ENCODE measurements at places on chromosomes 4 and X.

GRCh38 chr4:166335256-166335938, 462.4 kb downstream of the TLL1 start:
- no peak for DNase-seq

GRCh38 chr4:121679267-121679666, 17.5 kb downstream of the ANXA5 start:
- DNase-seq: no peak

- DNase-seq: no peak
Measured at GRCh38 chrX:82362550-82362949, 1145.5 kb upstream of the POU3F4 start.

- no peak for DNase-seq
Measured at GRCh38 chr4:123299212-123299691, 97.3 kb upstream of the SPRY1 start.

GRCh38 chr4:83046693-83047473, 11.9 kb downstream of the COPS4 start:
- DNase-seq: no peak

- no peak for DNase-seq
Measured at GRCh38 chrX:72382202-72382595, 76.5 kb upstream of the CITED1 start.

DNA sequence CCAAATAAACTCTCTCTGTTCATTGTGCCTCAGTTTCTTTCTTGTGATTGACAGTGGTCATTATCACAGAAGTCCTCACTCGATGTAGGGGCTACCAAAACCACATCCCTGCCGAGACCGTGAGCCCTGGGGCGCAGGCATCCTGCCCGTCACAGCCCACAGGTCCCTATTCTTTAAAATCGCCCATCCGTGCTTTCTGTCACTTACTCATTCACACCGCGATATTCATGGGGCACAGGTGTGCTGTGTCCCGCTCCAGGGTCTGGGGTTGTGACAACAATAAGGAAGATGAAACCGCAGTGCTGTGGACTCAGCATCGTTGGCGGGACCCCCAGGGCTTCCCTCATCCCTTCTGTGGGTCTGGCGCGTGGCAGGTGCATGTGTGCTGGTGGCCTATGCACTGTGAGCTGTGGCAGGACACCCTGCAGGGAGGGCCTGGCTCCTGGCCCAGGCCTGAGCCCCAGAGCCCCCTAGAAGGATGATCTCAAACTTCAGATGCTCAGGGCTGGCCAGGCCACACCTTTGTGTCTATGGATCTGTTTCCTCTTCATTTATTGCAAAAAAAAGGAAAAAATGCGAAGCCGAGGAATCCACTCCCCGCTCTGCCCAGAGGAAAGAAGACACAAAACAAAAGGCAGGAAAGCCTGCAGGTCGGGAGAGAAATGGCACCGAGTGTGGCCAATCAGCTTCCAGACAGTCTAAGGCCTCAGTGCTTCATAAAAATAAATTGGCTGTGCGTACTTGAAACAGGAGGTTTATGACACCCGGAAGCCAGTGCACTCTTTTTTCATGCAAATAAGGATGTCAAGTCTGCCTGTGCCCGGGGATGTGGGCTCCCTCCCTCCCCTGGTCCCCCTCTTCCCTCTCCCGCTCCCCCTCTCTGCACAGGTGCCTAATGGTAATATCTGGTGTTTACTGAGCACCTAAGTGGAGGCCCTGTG, 109.5 kb upstream of the ADRA2C start:
- DNase-seq: no peak

DNA sequence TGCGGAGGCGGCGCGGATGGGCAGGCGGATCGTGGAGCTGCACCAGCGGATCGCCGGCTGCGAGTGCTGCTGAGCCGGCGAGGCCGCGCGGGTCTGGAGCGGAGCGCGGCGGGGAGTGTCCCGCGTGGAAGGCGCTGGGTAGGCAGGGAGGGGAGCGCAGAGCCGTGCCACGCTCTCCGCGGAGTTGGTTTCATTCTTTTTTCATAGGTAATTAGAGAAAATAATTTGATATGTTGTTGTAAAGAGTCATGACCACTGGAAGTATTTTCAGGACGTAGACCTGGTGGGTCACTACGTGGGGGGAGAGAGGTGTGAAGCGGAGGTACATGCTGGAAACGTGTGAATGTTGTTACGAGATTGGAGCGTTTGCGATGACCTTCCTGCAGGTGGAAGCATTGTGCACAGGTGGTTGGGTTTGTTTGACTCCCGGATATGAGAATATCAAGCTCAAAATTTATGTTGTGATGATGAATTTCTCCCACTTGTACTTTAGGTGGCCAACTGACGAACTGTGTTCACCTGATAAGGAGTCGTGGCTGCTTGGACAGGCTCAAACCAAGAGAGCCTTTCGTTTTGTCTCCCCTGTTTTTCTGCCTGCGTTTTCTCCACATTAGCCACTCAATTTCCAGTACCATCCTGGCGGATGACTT, 19.1 kb upstream of the S100P start:
- peak; percentile 57 for DNase-seq

- DNase-seq: no peak
Measured at GRCh38 chr4:100935090-100935489, 412.2 kb downstream of the PPP3CA start.

- DNase-seq: no peak
Measured at GRCh38 chr4:78068481-78068880, 11.4 kb downstream of the FRAS1 start.

DNA sequence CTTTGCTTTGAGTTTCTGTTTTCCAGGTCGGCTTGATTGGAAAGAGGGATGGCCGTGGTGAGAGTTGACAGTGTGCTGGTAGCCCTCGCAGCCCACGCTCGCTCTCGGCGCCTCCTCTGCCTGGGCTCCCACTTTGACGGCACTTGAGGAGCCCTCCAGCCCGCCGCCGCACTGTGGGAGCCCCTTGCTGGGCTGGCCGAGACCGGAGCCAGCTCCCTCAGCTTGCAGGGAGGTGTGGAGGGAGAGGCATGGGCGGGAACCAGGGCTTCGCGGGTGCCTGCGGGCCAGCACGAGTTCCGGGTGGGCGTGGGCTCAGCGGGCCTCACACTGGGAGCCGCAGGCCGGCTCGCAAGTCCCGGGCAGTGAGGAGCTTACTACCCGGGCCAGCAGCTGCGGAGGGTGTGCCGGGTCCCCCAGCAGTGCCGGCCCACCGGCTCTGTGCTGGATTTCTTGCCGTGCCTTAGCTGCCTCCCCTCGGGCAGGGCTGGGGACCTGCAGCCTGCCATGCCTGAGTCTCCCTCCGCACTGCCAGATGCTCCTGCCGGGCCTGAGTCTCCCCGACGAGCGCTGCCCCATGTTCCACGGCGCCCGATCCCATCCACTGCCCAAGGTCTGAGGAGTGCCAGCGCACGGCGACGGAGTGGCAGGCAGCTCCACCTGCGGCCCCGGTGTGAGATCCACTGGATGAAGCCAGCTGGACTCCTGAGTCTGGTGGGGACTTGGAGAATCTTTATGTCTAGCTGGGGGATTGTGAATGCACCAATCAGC, 166.4 kb upstream of the FAT1 start:
- no peak for DNase-seq

DNA sequence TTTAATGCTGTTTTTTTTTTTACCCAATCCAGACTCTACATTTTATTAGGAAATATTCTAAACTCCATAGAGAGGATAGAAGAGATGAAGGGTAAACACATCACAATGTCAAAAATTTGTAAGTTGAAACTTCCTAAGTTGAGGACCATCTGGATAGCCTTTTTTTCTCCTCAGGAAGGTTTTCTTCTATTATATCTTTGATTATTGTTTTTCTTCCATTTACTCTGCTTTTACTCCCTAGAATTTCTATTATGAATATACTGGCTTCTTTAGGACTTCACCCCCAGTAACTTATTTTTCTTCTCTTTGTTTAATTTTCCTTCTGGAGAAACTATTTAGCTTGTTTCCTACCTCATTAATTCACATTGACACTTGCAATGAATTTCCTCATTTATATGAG, 71.2 kb upstream of the SLIT2 start:
- DNase-seq: no peak

- DNase-seq: no peak
Measured at GRCh38 chr4:174586651-174587050, 64.4 kb upstream of the HPGD start.

DNA sequence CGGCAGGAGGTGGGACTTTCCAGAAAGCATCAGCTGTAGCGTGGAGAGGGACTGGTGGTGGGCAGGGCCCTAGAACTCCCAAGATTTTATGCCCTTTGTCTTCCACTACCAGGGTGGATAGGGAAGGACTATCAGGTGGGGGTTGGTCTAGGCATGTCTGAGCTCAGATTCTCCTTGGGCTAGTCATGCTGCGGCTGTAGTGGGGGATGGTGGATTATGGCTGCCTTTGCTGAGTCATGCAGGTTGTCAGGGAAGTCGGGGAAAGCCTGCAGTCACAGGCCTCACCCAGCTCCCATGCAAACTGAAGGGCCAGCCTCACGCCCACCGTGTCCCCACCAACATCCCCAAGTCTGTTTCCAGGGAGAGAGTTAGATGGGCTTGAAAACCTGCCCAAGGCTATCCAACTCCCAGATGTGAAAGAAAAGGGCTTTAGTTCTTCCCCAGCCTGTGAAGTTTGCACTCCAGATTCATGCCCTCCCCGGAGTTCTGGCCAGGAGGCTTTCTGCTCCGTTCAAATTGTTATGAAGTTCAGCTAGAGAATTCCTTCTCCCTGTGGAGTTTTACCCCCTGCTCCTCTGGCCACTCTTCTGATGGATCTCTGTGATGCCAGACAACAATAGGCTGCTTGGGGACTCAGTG, 13.4 kb upstream of the MEPE start:
- DNase-seq: no peak

Measured in central memory CD8-positive, alpha-beta T cell (primary cell).